ENCODE measurements at places on chromosomes 2 and 18.

DNA sequence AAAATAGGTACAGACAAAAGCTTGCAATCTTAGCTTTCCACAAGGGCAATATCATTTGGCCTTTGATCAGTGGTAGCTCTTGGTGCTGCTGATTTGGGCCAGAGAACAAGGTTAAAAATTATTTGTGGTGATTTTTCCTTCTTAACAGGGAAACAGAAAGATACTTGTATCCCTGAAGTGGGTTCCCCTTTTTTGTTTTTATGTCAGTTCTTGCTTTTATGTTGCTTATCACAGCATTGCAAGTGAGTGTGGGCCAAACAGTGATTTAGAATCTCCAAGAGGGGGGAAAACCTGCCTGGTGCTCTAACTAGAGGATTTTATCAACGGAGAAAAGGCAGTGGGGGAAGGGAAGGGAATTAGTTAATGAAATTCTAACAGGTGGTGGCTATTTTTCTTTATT lies 197.6 kb upstream of the SP5 start:
- no peak for DNase-seq

DNA sequence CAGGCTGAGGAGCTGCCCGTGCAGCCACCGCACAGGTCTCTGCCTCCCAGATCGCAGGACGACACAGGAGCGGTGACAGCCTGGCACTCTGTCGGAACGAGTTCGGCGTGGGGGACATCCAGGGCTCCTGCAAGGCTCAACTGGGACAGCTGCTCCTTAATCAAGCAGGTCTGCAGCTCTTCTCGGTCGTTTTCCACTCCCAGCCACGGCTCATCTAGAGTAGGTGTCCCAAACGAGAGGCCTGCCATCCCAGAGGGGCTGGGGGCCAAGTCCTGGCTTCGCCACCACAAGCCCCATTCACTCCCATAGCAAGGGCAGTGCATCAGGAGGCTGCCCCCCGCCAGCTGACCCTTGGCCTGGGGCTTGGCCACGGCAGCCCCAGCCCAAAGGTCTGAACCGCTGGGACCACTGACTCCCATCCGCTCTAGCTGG lies 22.5 kb downstream of the PASK start:
- no peak for DNase-seq

- no peak for DNase-seq
Observed at GRCh38 chr18:61842146-61842545, 50.7 kb downstream of the RNF152 start.

- DNase-seq, result no peak
Observed at GRCh38 chr2:197615016-197615652, 60.3 kb downstream of the RFTN2 start.

DNA sequence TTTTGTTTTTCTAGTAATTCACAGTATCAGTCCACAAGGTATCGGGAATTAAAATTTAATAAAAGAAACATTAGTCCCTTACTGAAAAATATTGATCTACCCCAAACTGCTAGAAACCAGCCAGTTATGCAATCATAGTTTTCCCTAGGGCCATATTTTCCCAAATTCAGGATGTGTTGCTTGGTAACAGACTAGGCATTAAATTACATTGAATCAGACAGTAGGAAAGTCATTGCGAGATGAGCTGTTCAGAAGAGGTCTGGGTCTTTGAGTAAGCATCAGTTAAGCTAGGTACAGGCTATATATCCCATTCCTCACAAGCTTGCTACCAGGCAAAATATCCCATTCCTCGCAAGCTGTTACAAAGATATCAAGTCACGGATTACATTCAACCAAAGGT lies 123.0 kb upstream of the CCDC150 start:
- DNase-seq, result no peak

- no peak for DNase-seq
Observed at GRCh38 chr2:150679456-150680120, 192.1 kb upstream of the RND3 start.

DNA sequence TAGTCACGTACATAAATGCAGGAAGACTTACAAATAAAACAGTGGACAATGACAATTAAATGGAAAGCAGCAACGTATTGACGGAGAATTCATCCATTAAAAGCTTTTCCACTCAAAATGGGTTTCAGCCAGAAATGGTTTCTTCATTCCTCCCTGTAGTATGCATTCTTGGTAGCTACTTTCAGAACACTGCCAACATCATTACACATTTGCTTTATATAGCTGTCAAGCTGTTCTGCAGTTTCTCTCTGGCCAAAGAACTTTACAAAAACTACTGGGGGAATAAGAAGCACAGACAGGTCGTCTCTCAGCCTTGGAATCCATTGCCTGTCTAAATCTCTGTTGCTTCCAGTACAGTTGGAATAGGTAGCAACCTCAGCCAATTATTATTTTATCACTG lies 84.1 kb upstream of the NCKAP5 start:
- no peak for DNase-seq

DNA sequence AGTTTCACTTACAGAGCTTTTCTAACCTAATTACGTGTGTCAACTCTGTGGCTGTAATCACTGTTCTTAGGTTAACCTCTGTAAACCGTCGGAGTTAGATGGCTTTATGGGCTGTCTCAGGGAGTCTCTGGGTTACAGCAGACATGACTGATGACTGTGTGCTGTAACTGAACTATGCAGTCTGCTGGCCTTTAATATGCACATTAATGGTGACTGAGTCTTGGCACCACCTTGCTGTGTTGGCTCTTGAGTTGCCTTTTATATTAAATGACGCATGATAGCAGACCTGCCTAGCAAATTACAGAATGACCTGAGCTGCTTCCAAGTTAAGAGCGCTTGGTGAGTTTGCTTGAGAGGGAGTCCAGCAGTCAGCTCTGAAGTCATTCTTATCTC lies 90.1 kb downstream of the ACKR3 start:
- no peak for DNase-seq

GRCh38 chr2:236706288-236706687 lies 136.7 kb downstream of the ACKR3 start:
- no peak for DNase-seq

GRCh38 chr18:2846636-2847316 lies at the start of gene EMILIN2:
Gene EMILIN2, plus strand, starts transcription at chr18:2847006. Its CDS starts 183 bp downstream, at chr18:2847189.
- DNase-seq, result no peak

GRCh38 chr2:174439950-174440349 lies 44.4 kb downstream of the SCRN3 start:
- no peak for DNase-seq

GRCh38 chr18:79283929-79284328 lies 111.8 kb upstream of the NFATC1 start:
- no peak for DNase-seq

DNA sequence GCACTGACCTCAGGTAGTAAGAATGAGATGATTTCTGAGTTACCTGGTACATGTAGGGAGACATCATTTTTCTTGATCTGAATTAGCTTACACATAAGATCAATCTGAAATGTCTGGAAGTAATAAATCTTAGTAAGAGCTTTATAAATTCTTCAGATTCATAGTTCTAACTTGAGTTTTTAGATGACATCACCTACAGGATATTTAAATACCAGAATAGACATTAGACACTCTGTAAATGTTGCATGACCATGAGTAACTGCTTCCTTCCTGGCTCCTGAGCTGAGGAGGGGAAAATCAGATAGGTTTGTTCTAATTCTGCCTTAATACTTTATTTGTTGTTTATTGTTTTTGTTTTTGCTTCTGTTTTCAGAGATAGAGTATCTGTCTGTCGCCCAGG lies 181.8 kb downstream of the PHLPP1 start:
- no peak for DNase-seq

DNA sequence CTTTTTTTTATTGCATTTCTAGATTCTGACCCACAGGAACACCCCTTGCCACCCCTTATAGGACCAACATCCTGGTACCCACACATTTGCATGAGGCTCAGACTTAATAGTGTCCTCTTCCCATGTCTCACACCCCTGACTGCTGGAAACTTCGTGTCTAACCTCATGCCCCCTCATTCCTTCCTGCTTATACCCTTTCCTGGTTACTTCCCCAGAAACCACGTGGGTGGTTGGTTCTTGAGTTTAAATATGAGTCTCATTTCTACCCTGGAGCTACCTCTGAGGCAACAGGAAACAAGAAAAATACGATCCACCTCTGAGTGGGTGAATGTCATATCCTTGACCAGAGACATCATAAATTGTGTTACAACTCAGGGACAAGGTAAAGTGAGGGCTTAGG lies 1.6 kb downstream of the TNP1 start:
- no peak for DNase-seq

- DNase-seq, result no peak
Observed at GRCh38 chr2:207830778-207831438, 61.2 kb upstream of the FZD5 start.

- DNase-seq, result no peak
Observed at GRCh38 chr2:233565685-233566140, 869 bp downstream of the USP40 start.

GRCh38 chr2:143123911-143124310 lies 5.3 kb upstream of the ARHGAP15 start:
- no peak for DNase-seq

DNA sequence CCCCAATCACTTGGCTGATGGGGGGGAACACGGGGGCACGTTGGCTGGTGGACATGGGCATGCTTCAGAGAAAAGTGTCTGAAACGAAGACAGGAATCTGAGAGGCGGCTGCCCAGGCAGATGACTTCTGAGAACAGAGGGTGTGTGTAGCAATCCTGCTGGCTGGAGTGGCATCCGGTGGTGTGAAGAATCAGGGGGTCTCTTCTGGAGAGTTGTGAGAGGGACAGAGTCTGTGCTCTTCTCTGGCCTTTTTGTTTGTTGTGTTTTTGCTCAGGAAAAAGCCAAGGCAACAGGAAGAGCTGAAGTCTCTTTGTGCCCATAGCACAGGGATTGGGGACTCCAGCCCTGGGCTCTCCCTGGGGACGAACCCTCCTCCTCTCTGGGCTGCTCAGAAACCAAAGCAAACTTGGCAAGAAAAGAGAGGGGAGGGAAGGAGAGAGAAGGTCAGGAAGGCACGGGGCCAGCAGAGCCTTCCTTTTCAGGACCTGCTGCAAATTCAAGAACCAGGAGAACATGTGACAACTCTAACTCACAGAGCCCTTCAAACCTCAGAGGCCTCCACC lies 97.0 kb upstream of the SMAD2 start:
- DNase-seq, result peak; percentile 10

DNA sequence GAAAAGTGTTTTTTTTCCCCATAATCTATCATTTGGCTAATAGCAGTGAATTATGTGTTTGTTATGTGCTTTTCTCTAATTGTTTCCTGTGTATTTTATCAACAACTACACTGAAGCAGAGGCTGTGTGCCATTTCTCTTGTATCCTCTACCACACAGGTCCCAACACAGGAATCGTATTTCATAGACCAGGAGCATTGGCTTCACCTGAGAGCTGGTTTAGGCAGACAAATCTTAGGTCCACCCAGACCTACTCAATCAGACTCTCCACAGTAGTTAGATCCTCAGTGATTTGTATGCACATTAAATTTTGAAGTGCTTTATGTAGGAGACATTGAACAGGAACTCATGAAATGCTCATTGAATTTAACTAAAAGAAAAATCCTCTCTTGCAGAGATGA lies 109.2 kb downstream of the FSHR start:
- no peak for DNase-seq

DNA sequence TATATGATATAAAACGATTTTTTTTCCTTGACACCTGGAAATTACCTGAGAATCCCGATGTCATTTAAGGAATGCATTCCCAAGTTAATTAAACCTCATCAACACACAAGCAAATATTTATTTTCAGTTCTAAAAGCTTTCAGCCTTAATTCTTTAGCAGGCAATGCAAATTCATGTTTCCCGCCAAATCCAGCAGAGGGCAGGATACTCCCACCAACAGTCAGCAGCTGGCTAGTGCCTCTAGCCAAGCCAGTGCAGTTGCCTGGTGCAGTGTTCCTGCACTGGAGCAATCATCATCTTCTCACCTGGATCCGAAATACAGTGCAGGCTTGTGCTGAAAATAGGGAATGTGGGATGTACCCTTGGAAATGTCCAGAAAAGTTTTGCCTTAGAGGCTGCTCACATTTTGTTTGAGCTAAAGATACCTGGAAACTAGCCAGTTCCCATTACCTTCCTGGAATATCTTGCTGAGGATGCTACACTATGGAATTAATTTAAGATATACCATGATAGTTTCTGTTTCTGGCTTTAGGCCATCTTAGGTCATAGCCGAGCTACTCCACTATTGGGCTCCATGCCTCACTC lies 48.4 kb upstream of the CYTIP start:
- DNase-seq, result peak; percentile 68

- no peak for DNase-seq
Observed at GRCh38 chr18:44626807-44627206, 53.9 kb upstream of the SETBP1 start.

- DNase-seq, result no peak
Observed at GRCh38 chr18:55128437-55128836, 169.2 kb upstream of the CCDC68 start.

- DNase-seq, result no peak
Observed at GRCh38 chr2:176664478-176664877, 395.2 kb downstream of the MTX2 start.

- DNase-seq, result peak; percentile 17
Observed at GRCh38 chr2:38409156-38410102, 32.4 kb upstream of the ATL2 start.

GRCh38 chr2:97722227-97722626 lies 8.9 kb downstream of the ZAP70 start:
- no peak for DNase-seq

DNA sequence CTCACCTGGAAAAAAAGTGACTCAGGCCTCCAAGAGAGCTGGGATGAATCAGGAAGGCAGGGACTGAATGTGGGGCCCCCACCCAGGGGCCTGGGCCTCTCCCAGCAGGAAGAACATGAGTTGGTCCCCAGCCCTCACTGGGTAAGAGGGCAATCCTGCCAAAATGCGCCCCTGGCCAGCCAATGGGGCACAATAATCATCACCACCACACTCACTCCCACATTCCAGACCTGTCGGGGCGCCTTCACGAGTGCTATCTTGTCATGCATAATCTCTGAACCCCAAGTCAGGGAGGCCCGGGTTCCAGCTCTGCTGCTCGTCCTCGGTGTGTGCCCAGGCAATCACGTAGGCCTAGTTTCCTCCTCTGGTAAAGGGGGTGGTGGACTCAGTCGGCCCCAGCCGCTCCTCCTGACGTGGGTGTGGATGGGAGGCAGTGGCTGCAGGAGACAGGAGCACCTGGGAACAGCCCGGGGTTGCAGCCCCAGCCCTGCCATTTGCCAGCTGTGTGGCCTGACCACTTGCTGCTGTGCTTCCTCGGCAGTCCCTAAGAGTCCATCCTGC lies 115.1 kb downstream of the CYP26B1 start:
- DNase-seq, result no peak

DNA sequence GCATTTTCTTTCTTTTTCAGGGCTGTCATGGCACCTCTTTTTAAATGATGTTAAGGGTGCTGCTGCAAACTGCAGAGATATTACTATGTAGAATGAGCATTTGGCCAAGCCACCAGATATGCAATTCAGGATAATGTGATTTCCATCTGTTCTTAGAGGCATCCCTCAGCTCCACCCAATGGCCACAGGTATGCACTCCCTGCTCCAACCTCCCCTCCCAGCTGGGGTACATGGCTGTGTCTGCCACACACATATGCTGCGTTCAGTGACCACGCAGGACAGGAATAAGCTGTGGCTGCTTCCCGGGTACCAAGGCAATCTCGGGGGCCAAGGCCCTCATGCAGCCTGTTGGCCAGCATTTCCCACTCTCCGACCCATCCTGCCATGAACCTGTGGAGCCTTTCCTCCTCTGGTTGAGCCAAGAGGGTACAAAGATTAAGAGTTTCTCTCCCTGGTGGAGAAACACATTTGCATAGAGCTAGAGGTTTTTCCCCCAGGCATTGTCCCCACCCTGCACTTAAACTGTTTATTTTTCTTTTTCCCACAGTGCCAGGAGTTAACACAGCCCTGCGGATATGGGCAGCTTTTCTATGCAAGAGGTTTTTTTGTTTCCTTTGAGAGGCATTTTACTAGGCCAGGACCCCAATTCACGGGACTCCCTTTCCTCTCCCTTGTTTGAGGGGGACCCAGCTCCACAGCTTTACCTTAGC lies 147.0 kb downstream of the GCA start:
- DNase-seq, result no peak

- DNase-seq, result no peak
Observed at GRCh38 chr18:47831351-47831750, 99.1 kb downstream of the SMAD2 start.
